Testis (tissue), 5 donors: ENCODE measurements at places on chromosomes 11 and 22. TPM values are rescaled to one million over a fixed set of nuclear protein-coding genes. Genes with fewer than 3 reads are reported as not detected.

Gene APOL5
- 0.31 TPM for total RNA-seq

- DNase-seq: no peak
Measured at GRCh38 chr11:107198490-107199007, 180.3 kb upstream of the GUCY1A2 start.

Gene OR51S1
- not detected for total RNA-seq

DNA sequence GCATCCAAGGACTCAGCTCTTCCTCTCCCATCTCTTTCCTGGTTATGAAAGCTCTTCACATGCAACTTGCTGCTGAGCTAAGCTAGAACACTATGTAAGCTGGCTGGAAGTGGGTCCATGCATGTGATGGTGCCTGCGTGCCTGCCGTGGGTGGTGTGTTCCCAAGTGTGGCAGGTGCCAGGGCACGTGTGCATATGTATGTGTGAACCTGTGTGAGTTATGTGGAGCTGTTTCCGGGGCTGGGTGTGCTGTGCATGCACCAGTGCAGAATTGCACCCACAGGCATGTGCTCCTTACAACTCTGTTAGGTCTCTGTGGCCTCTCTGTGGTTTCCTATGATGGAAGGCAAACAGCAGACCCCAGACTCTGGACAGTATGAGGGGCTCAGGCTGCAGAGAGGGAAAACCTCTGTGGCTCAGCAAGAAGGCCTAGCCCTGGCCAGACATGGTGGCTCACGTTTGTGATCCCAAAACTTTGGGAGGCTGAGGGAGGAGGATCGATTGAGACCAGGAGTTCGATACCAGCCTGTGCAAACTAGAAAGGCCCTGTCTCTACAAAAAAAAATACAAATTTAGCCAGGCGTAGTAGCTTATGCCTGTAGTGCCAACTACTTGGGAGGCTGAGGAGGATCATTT is 4.1 kb upstream of the P2RY6 start:
- DNase-seq: no peak

Gene F2
- 3.6 TPM for total RNA-seq

Gene UBQLN3
- 105 TPM for total RNA-seq

Gene OR8K3
- total RNA-seq: not detected

DNA sequence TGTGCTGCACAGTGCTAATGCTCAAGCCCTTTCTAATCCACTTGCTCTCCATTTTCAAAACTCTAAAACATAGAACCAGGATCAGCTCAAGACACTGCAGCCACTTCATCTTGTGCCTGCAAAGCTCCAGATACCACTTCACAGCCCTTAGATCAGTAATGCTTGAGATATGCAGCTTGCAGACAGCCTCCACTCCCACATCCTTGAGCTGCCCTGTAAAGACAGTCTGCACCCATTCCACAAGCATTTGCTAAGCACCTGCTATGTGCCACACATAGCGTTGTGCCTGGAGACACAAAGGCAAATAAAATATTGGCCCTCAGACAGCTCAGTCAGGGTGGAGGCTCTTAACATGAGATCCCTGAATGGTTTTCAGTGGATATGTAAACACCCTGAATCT is 192.5 kb upstream of the SNX19 start:
- DNase-seq: no peak

- DNase-seq: no peak
Measured at GRCh38 chr11:60077981-60078380, 10.5 kb upstream of the MS4A2 start.

- DNase-seq: no peak
Measured at GRCh38 chr22:36206255-36206654, 4.6 kb upstream of the APOL4 start.

GRCh38 chr11:26584818-26585217 is 12.8 kb upstream of the MUC15 start:
- no peak for DNase-seq

DNA sequence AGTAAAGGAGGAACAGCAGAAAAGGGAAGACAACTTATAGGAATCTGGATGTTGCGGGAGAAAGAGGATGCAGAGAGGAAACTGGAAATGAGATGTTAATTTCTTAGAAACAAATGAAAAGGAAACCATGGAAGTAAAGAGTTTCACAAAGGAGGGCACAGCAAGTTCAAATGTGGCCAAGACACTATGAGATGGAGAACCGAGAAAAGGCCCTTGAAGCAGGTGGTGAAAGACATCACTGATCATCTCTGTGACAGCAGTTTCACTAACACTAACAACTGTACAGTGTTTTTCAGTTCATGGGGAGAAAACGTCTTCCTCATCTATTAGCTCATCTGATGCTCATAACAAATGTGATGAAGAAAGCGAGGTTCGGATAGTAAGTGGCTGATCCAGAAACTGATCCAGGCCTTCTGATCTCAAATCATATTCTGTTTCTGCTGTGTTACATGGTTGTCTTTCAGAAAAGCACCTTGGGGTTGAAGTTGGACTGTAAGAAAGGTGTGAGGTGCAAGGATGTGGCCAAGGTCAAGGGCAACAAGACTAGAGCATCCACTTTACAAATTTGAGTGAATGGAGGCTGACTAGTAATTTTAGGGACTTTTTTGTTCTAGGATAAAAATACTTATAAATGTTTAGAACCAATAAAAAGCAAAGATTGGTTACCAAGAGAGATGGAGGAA is 492.1 kb upstream of the CADM1 start:
- no peak for DNase-seq
